ENCODE measurements at places on chromosomes 2 and 18.

- DNase-seq, result no peak
These were observed 81.3 kb downstream of the NEURL3 start for GRCh38 chr2:96423828-96424227.

DNA sequence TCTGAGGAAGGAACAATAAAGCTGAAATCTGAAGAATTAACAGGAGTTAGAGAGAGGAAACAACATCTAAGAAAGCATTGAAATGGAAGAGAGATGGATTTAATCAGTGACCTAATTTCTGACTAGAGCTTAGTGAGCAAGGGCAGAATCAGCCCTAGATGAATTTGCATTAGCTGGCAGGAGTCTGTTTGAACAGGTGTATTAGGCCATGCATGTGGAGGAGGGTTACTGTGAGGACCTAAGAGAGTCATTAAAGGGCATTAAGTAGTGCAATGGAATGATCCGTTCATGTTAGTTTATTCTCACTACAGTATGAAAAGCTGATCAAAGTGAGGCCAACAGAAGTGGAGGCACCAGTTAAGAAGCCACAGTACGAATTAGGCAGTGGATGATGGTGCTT is 285.3 kb downstream of the GRB14 start:
- no peak for DNase-seq

DNA sequence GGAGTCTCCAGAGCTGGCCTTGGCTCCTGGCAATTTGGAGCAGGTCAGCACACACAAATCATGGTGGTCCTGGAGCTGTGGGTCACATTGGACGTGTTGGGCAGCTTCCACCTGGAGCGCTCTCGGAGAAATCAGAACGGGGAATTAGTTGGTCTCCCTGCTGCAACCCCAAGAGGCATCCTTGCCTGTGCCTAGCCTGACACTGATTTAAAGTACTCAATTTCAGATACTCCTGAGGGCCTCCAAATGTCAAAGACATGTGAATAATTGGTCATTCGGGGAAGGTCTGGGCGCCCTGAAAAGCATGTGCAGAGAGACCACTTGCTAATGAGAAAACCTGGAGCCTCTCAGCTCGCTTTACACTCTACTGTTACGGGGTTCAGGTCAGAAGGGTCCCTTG is 145.5 kb upstream of the AGAP1 start:
- DNase-seq, result no peak

GRCh38 chr2:182072861-182073260 is 87.2 kb downstream of the PPP1R1C start:
- no peak for DNase-seq

DNA sequence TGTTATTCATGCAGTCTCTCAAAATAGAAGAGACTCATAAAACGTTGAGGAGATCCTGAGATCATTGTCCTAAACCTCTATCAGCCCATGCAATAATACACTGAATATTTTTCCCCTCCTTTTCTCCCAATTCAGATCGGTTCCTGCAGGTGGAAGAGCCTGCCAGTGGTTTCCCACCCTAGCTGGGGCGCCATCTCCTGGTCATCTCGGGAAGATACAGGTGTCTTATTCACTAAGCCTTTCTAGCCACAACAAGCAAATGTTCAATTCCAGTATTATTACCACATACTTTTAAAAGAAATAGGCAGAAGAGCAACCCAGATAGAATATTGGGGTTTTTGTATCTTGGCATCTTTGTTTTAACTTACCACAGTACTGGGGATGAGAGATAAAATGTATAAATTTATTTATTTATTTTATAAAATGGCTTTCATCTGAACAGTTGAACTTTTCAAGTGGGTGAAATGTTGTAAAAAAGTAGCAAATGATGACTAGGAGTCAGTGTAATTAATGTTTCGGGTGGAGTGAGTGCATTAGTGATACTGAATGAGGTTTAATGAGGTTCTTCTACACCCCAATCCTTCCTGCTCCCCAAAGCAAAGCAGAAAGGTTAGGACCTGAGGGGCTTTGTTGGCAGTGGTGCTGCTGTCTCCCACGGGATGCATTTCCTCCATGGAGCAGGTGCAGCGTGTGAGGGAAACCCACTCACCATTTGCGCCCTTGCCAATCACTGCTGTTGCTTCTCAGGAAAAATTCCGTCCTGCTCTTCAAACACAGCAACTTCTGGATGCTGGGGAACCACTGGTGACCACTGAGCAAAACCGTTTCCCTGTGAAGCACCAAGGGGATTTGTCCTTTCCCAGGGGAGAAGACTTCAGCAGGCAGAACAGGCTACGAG is 147.1 kb upstream of the FHL2 start:
- no peak for DNase-seq

GRCh38 chr2:8567469-8568260 is 114.2 kb upstream of the ID2 start:
- peak; percentile 45 for DNase-seq

GRCh38 chr2:119294671-119295070 is 71.0 kb downstream of the STEAP3 start:
- no peak for DNase-seq

DNA sequence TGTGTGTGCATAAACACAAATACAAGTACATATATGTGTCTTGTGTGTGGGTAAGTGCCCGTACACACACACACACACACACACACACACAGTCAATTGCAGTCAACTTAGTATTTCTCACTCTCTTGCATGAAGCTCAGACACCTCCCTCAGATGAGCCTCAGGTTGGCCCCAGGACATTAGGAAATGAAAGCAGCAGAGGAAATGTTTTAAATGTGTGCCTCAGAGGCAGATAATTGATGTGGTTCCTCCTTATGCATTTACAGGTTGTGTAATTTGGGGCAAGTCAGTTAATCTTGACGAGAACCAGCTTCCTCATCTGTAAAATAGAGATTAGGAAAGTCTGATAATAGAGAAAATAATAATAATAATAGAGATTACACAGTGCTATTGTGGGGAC is 814.0 kb upstream of the ID2 start:
- DNase-seq, result no peak

DNA sequence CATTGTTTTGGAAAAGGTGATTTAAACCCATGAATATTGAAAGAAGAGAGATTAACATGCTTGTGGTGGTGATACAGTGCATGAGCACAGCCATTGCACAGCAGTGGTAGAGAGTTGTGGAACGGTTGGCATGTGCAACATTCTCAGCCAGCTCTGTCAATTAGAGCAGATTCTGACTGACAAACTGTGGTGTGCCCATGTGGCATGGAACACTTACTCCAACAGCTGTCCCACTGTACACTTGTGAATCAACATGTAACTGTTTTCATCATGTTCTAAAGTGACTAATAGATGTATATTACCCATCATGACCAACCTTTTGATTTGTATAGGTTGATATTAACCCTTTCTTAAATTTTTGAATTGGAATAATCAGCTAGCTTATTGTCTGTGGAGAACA is 55.6 kb downstream of the PKP4 start:
- no peak for DNase-seq

DNA sequence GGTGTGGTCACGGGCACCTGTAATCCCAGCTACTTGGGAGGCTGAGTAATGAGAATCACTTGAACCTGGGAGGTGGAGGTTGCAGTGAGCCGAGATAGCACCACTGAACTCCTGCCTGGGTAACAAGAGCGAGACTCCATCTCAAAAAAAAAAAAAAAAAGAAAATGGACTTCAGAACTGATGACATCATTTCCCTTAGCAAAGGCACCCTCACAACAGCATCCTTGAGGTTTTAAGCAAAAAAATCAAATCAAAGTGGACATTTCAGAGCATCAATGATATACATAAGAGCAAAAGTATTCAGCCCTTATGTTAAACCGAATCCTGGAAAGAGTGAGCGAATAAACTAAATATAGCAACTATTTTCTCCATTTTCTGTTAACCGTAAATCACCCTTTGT is 45.3 kb downstream of the EPB41L3 start:
- no peak for DNase-seq

GRCh38 chr2:18500333-18500732 is 60.1 kb downstream of the RDH14 start:
- no peak for DNase-seq

GRCh38 chr2:236536727-236537398 is 32.8 kb upstream of the ACKR3 start:
- DNase-seq, result no peak

GRCh38 chr2:112630268-112630667 is 15.5 kb upstream of the SLC20A1 start:
- peak; percentile 44 for DNase-seq

GRCh38 chr2:224360801-224361251 is 41.1 kb downstream of the FAM124B start:
- DNase-seq, result no peak

- DNase-seq, result no peak
These were observed 105.1 kb upstream of the ITGB6 start for GRCh38 chr2:160305081-160305750.

GRCh38 chr2:150997702-150998440 is 263.8 kb downstream of the RBM43 start:
- DNase-seq, result no peak

GRCh38 chr2:200411831-200412230 is 98.0 kb downstream of the KCTD18 start:
- no peak for DNase-seq

DNA sequence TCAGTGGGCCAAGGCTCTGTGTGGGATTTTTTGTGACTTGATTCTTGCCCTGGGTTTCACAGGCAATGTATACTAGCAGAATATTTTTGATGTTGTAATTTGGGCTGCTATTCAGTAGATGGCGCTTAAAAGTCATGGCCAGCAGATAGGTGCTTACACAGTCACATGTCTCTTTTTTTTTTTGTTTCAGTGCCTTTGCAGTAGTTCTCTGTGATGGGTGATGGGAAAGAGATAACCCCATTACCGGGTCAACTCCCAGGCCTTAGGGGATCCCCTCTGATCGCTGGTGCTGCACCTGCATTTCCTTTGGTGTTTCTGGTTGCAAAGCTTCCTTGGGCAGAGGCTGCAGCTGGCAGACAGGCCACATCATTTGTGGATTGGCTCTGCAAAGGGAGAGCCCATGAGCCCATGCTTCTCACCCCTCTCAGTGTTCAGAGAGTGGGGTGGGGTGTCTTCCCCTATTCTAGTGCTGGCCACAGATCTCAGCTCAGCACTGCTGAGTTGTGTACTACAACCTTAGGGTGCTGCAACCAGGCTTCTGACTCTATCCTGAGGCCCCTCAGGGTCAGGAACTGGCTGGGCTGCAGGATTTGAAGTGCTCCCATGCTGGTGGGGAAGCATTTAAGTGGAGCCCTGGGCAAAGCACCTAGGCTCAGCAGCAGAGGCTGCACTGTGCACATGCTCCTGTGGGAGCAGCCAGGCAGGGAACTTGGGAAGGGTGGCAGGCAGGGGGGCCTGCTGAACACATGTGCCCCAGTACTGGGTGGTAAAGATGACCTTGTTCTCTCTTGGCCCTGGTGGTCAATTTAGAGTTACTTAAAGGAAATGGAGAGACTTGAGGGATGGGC is 219.8 kb upstream of the SPHKAP start:
- no peak for DNase-seq

DNA sequence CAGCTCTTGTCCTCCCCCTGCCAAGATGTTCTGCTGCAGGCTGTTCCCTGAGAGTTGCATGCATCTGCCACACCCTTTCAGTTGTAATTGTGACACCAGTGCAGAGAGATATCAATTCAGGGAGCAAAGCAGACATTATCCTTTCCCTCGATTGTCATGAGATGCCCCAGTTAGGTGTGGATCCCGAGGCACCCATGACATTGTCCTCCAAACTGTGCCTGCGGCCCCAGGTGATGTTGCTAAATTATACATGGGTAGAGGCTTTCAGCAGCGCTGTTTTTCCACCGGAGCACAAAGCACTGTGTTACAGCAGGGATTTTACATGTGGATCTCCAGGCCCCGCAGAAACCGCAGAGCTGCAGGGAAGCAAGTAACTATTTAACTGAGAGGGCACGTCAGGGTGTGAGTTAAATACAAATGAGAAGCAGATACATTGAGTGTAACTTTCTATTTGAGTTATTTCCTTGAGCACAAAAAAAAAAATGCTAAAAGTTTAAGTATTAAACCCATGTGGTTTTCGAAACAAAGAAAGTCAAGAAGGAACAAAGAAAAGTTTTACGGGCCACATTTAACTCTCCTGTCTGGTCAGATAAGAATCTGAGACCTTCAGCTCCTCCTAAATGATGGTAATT is 90.3 kb upstream of the BCL2L11 start:
- no peak for DNase-seq

- DNase-seq, result no peak
These were observed 635 bp downstream of the SLC3A1 start for GRCh38 chr2:44275927-44276303.

DNA sequence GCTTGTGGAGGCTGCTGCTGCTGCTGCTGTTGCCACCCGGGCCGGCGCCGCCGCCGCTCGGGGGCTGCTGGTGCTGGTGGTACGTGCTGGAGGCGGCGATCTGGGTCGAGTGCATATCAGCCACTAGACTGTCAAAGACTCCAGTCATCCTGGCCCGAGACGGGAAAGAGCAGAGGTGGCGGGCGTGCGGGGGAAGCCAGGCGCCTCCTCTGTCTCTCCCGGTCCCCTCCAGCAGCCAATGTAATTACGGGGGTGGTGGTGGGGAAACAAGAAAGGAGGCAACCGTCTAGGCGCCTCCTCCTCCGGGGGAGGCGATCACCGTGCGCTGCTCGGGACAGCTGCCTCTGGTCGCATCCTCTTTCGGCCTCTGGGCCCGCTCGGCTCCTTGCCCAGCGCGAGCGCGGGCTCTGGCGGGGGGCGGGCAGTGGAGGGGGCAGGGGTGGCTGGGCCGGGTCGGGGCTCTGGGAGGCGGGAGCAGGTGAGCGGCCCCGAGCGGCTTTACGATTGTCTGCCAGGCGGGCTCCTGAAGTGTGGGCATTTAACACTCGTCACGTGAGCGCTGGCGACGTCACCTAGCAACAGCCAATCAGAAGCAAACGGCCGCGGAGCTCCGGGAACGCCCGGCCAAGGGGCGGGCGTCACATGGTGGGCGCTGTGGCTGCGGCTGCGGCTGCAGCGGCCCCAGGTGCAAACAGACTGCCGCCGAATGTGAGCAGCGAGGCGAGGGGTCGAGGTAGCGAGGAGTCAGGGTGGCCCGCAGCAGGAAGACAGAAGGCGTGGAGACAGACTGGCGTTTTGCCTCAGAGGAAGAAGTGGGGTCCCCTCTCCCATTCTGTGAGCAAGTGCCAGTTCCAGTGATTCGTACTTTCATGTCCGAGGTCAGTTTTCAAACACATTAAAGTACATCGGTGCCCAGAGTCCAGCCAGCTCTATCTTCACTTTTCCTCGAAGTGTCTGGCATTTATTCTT is at the start of gene DLX2:
DLX2 (minus strand) TSS at position 510 of the 969 bp plus-strand sequence; CDS start at position 148, 362 bp downstream.
- DNase-seq, result no peak

- no peak for DNase-seq
These were observed 123.7 kb upstream of the SMAD2 start for GRCh38 chr18:48053881-48054816.

DNA sequence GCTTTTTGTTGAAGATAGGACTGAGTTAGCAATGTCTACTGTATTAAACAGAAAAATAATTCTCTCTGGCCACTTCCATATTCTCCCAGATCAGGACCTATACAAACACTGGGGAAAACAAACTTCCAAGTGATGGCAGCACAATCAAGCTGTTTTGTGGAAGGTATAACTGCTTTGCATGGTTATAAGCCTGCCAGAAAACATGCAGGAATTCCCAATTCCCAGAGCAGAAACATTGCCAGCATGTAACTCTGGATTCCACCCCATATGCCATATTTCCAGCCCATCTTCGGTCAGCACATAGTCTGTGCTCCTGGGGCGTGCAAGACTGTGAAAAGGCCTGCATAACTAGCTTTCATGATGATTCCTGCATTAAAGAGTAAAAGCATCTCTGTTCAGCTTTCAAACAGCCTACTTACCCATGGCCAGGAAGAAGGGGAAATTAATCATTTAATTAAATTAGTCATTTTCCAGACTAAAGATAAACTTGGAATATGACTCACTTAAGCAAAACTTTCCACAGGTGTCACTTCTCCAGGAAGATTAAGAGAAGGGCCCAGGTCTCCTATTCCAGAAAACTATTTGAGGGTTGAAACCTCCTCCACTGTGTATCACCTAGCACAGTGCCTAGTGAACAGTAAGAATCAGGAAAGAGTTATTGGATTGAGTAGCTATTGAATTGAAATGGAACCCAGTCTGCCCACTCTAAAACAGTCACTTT is 280.5 kb downstream of the NRXN1 start:
- DNase-seq, result no peak
